CD4-positive, alpha-beta memory T cell (primary cell): ENCODE measurements at places on chromosomes 2 and 18.

GRCh38 chr2:198712485-198712884 is 745.3 kb downstream of the SATB2 start:
- DNase-seq, result no peak

DNA sequence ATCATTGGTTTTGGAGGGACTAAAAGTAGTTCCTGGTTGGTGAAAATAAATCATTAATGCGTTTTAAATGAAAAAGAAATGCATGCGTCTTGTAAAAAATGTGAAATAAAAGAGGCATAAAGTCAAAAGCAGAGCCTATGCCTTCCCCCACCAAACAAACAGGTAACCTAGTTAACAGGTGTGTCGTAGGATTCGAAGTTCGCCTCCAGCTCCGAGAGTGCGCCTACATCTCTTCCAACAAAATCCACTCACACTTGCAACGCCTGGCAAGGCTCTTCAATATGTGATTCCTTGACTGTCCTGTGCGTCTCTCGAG is 677 bp upstream of the SMAD4 start:
- DNase-seq, result no peak

- no peak for DNase-seq
Observed at GRCh38 chr2:224252631-224253030, 149.3 kb downstream of the FAM124B start.

- no peak for DNase-seq
Observed at GRCh38 chr2:119208791-119209203, 14.8 kb upstream of the STEAP3 start.

DNA sequence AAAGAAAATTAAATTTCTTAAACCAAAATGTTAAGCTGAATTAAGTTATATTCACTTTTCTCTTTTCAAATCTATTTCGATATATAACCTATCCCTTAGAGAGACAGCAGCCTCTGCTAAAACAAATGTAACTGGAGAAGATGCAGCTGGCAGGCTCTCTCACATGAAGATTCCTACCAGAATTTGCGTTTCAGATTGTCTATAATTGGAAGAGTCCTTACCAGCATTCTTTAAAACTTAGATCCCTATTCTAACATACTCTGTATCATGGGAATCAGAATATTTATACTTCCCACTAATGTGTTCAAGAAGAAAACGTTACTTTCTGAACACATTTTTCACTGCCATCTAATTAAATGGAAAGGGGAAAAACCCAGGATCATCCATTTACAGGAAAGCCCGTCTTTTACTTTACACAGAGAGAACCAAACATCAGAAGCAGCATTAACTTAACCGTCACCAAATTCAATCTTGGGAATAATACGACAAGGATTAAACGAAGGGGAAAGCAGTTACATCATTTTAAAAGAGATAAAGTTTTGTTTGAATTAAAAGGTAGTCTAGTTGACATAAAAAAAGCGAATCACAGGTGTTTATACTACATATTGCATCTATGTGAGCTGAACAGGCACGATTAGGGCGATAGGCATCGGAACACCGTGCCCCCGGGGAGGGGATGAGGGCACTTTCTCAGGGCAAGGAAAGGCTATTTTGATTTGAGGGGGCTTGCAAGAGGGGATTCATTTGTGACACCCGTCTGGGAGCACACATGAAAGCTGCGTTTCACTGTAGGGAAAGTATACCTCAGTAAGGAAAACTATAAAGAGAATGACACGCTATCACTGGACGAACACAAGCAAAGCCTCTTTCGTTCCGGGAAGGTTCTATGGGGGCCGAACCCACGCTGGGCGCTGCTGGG is 1.3 kb downstream of the PTPN2 start:
- peak; percentile 15 for DNase-seq

DNA sequence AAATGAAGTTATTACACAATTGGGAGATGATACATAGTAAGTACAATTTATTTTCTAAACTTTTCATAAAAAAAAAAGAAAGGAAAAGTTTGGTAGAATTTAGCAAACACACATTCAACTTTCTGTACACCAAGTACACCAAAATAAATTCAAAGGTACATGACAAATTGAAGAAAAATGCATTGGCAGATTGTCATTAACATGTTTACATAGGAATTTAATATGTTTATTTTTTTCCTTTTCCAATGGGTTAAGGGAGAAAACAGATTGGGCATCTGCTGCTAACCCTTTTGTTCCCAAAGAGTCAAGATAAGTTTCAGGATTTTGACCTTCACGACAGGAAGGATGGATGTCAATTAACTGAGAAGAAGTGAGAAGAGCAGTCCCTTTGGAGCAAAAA is 620.4 kb downstream of the XIRP2 start:
- no peak for DNase-seq

- no peak for DNase-seq
Observed at GRCh38 chr2:222899413-222900181, 38.8 kb downstream of the ACSL3 start.

- no peak for DNase-seq
Observed at GRCh38 chr2:70448041-70448440, 105.6 kb downstream of the TGFA start.

DNA sequence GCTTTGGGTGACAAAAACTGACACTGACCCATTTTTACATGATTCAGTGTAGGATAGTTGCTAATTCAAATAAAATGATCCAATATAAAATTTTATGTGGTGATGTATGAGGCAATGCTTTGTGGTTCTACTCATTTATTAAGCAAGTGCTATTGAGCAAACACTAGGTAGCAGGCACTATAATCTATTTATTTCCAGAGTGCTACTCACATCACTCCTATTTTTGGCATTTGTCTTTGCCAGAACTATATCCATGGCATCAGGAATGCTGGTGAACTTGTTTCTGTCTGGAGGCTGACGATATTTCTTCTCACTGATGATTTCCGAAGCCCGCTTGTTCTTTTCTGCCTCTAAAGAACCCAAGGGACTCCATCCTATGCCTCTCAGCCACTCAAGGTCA is 84.3 kb downstream of the NEB start:
- no peak for DNase-seq

- DNase-seq, result peak; percentile 45
Observed at GRCh38 chr2:197168705-197169104, 141.9 kb downstream of the ANKRD44 start.

DNA sequence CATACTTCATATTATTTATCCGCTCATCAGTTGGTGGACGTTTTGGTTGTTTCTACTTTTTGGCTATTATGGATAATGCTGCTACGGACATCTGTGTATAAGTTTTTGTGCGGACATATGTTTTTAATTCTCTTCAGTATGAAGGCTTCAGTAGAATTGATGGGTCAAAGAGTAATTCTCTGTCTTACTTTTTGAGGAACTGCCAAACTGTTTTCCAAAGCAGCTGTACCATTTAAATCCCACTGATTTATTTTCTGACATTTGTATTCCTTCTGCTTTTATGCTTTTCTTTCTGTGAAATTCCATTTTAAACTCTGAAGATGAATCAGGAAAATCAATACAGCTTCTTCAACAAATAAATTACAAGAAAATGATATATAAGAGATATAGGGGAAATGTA is 20.8 kb downstream of the FAM110C start:
- DNase-seq, result no peak

DNA sequence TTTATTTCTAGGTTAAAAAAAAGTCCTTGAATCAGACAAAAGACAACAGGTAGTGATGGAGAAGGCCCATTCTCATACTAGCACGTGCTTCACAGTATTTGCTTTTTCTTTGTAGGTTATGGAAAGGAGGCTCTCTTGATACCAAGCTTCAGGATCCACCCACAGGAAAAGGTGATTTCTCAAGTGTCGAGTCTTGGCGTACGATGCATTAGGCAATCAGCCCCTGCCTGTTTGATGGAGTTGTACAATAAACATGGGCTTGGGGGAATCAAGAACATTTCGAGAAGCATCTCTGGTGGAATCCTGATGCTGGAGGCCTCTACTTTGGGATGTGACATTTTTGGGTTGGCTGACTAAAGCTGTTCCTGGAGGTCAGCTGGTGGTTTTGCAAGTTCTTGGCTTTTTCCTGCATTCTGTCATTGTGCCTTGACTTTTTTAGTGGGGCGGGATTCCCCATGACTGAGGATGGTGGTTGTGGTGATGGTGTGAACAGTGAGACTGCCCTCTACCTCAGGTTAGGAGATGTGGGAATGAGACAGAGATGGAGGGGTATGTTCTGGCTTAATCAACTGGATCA is 231.5 kb upstream of the SPRED2 start:
- DNase-seq, result no peak

GRCh38 chr2:196331851-196332250 is 160.5 kb upstream of the STK17B start:
- no peak for DNase-seq

- DNase-seq, result no peak
Observed at GRCh38 chr2:31813016-31813415, 197.8 kb downstream of the MEMO1 start.

GRCh38 chr18:53375621-53376020 is 848.8 kb downstream of the MBD2 start:
- DNase-seq, result no peak

DNA sequence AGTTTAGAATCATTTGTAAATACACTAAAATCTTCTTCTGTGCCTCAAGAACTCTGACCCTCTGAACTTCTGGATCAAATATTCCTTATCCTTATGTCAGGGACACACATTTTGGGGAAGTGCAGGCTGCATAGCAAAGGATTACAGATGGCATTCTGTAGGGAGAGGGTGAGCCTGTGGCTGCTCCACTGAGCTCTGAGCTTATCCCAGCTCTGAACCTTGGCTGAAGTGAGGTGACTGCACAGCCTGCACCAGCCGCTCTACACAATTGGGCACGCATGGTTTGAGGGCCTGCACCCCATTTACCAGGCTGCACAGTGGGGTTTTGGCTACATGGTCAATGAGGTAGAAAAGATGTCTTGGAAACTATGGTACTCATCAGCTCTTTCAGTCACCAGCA is 251.6 kb downstream of the GALR1 start:
- no peak for DNase-seq

DNA sequence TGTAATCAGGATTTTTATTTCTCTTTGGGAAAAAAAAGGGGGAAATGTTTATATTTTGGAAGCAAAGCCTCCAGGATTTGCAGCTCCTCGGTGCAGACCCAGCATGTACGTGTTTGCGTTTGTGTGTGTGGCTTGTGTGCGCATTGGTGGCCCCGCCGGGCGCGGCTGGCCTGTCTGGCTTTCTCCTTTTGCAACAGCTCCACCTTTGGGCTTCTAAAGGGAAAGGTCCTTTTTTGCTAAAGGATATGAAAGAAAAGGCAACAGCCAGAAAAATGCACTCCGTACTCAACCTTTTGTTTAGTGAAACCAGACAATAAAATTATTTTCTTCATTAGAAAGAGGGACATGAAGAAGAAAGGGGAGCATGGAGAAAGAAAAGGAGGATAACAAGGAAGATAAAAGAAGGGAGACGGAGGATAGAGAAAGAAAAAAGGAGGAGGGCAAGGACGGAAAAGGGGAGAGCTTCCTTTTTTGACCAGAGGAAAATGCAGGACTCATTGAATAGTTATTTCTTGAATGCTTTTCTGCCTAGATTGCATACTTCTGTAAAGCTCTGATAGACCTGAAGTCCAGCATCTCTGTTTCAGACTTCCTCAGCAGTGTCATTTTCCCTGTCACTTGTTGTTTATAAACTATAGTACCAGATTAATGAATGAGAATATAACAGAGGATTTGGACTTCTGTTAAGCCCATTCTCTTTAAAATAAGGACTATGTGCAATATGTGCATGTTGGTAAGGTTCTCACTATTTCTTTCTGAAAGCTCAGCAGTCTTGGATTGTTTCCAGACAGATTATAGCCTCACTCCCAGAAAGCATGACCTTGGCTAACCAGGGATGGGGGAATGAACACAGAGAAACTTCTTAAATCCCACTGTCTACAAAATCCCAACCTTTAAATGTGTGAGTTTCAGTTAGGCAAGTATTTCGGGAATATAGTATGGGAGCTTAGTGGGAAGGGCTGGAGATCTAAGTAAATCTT is 563.1 kb upstream of the PIK3C3 start:
- no peak for DNase-seq

DNA sequence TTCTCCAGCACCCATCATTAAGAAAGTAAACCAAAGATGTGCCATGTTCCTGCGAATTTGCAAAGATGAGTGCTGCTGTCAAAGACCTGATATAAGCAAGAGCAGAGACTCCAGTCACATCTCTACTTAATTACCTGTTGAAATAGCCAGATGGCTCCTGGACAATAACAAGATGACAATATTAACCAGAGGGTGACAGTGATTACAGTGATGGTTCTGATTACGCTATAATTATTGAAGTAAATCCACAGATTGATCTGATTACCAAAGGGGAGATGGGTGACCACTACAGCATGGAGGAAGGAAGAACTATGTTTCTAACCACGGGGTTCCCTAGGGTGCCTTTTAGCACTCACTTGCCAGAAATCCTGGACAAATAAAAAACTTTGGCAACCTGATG is 36.5 kb upstream of the AFF3 start:
- no peak for DNase-seq

DNA sequence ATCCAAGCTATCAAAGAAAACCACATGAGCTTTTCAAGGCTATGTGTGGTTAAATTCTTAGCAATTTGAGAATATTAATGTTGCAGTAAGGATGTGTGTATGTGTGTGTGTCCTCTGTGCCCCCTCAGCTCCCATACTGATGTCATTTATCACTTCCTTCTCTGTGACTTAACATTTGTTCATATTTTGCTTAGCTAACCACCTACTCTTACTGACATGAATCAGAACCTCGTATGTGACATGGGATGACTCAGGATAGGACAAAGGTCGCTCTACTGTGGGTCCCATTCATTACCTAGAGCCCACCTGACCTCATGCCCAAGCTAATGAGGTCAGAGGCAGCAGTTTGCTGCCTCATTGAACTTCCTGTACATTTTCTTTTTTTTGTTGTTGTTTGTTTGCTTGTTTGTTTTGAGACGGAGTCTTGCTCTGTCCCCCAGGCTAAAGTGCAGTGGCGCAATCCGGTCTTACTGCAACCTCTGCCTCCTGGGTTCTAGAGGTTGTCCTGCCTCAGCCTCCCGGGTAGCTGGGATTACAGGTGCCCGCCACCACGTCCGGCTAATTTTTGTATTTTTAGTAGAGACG is 36.3 kb downstream of the MOGAT1 start:
- no peak for DNase-seq

DNA sequence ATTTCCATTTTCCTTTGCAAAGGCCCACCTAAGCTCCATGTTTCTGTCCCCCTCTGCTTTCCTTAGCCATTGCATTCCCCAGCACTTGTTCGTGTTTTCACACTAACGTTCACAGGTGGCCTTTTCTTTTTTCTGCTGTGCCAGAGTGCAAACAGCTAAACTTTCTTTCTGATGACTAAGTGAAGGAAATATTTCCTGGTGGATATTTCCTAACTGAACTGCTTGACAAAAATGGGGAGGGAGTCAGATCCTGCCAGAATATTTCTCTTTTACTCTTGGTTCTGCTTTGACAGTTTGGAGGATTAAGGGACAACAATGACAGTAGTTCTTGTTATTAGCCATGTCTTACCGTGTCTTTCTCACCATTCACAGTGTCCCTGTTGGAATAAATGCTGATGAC is 344.0 kb downstream of the ARHGAP15 start:
- DNase-seq, result no peak

DNA sequence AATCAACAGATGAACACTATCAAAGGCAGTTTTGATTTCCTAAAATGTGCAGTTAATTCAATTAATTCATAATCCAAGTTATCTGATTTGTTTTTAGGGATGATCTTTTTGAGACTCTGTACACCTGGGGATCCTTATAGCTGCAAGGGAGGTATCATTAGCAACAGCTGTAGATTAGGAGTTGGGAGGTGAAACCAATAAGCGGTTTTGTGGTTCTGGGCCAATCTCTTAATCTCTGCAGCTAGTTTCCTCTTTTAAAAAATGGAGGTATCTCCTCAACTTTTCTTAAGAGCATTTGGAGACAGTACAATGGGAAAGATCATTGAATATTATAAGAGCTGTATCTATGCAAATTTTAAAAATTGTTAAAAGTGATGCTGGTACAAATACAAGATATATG is 126.0 kb downstream of the MC4R start:
- DNase-seq, result no peak
